ENCODE measurements at places on chromosomes 1 and 21.
A peak's percentile ranks its signal among the peaks of the same experiment; 100 is the strongest.

DNA sequence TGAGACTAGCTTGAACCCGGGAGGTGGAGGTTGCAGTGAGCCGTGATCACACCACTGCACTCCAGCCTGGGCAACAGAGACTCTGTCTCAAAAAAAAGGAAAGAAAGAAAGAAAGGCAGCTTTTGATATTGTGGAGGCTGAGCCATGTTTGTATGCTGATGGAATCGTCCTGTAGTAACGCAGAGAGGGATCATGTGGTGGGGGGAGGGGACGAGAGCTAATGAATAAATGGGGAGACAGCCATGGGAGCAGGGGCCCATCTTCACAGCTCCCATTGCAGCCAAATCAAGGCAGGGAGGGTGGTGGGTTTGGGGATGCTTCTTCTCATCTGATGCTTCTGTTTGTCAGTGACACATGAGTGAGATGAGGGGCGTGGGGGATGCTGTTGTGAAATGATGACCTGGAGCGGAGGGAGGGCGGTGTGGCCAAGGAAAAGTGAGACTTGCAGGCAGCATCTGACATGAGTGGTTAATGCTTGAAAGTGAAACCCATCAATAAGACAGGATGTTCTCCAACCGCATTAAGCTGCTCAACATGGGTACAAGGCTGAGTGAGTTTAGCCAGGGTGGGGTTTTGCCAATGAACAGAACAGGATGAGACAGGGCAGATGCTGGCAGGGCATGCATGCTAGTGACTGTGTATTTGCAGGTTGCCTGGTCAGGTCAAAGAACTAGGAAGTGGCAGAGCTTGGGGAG, 16.7 kb downstream of the SPATA21 start:
- DNase-seq, result no peak

DNA sequence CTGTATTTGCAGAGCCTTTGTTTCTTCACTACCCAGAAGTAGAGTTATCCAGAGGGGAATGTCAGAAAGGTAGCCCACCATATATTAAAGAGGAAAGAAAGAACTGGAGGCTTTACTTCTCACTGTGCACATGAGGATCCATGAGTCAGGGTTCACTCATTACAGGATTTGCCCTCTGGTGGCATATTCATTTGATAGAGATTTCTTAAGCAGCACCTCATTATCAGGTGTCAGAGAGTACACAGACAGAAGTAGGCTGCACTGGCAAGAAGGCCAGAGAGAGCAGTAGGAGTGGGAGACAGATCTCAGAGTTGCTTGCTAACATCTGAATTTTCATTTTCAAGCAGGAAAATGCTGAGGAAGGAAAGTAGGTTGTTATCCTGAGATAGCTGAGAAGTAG, 123.8 kb downstream of the PIK3R3 start:
- no peak for DNase-seq

DNA sequence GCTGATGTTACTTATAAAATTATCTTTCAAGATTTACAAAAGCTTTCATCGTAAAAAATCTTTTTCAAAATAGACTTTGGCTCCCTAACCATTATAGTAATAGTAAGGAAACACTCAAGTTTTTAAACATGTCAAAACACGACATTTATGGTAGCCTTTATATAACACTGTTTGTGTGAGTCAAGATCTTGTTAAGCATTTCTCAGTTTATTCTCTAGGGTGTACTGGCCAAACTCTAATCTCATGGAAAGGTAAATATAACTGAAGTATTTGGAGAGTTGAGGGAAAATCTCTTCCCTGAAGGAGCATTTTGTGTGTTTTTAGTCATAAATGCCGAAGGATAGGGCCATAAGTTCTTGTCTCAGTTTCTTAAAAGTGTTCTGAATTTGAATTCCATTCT, 790.9 kb upstream of the NCAM2 start:
- DNase-seq, result no peak

DNA sequence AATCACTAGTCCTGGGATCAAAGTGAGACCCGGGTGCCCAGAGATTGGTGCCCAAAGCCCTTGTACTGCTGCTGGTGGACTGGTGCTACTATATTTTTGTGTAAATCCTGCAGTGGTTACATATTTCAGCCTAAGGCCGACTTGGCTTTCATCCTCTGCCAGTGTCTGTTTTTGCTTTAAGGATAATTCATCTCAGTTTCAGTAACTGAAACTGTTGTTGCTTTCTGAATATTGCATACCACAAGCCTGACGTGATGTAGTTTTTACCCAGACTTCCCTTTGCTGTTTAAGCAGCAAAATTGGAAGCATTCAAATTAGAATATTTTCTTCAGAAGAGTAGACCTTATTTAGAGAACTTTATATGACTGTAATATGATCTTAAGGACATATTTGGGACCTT, 341.8 kb downstream of the RYR2 start:
- no peak for DNase-seq

GRCh38 chr1:186536273-186536890, 75.5 kb upstream of the PDC start:
- DNase-seq, result no peak

- peak; percentile 24 for DNase-seq
These were observed 32.0 kb downstream of the OLFM3 start for GRCh38 chr1:101964708-101965107.

GRCh38 chr1:206982216-206982615, 12.0 kb upstream of the FCAMR start:
- DNase-seq, result peak; percentile 51

GRCh38 chr21:26041431-26042180, 129.0 kb downstream of the APP start:
- peak; percentile 3 for DNase-seq

- no peak for DNase-seq
These were observed 6.1 kb downstream of the LDLRAP1 start for GRCh38 chr1:25549273-25550154.

GRCh38 chr1:50350868-50351267, 72.4 kb downstream of the DMRTA2 start:
- no peak for DNase-seq

DNA sequence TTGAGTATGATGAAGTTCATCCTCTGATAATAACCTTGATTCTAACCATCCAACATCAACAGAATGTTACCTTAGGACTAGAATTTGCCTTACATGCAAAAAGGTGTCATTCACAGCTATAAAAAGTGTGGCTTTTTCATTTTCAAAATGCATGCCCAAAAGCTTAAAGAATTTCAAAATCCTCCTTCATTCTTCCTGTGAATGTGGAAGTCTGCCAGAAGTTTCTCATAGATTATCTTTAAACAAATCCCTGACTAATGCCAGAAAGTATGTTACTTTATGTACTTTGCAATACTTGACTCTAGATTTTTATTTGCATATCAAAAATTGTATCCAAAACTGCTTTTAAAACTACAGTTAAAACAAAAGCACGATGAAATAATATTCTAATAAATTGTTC, 270.6 kb upstream of the ZRANB2 start:
- DNase-seq, result no peak

DNA sequence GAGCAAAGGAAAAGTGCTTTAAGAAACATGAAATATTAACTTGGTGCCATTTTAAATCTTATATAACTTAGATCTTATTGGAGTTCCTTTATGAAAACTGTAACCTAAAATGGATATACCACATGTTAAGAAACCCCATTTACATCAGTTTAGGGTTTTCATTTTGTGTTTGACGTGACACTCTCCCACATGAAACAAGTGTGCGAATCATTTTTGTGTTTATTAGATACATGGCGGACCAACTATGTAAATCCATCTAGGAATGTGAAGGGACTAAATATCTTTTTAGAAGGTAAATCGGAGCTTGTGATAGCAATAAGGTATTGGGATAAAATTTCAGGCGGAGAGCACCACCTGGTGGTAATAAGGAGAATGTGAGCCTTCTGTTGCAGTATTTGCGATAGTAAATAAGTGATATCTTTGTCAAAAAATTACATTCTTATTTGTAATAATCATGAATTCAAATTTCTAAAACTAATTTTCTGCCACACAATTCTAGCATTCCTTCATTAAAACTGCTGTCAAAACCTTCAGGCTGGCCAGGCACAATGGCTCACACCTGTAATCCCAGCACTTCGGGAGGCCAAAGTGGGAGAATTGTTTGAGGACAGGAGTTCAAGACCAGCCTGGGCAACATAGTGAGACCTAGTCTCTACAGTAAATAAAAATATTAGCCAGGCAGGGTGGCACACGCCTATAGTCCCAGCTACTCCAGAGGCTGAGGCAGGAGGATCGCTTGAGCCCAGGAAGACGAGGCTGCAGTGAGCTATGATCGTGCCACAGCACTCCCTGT, 31.3 kb downstream of the SMAP2 start:
- DNase-seq, result peak; percentile 65

- DNase-seq, result no peak
These were observed 496 bp upstream of the TNNI1 start for GRCh38 chr1:201422026-201422425.

Measured in NCI-H1105 treated with DMSO at 0.1 percent for 48 hours (cell line).